Stimulated activated CD4-positive, alpha-beta T cell treated with anti-CD3 and anti-CD28 coated beads, Interleukin-15, amount 100 ng/mL, for 1 hour (primary cell): ENCODE measurements at places on chromosomes 2 and 18.

DNA sequence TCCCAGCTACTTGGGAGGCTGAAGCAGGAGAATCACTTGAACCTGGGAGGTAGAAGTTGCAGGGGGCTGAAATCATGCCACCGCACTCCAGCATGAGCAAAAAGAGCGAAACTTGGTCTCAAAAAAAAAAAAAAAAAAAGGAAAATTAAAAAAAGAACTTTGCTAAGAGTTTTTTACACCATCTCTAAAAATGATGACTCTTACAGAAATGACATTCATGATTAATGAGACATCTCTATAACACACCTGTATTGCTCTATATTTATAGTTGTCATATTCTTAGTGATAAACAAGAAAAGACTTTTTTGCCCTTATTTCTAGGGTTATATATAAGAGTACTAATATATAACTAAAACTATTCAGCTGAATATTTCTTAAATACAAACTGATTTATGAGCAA is 34.4 kb downstream of the ANKRD44 start:
- DNase-seq = no peak

DNA sequence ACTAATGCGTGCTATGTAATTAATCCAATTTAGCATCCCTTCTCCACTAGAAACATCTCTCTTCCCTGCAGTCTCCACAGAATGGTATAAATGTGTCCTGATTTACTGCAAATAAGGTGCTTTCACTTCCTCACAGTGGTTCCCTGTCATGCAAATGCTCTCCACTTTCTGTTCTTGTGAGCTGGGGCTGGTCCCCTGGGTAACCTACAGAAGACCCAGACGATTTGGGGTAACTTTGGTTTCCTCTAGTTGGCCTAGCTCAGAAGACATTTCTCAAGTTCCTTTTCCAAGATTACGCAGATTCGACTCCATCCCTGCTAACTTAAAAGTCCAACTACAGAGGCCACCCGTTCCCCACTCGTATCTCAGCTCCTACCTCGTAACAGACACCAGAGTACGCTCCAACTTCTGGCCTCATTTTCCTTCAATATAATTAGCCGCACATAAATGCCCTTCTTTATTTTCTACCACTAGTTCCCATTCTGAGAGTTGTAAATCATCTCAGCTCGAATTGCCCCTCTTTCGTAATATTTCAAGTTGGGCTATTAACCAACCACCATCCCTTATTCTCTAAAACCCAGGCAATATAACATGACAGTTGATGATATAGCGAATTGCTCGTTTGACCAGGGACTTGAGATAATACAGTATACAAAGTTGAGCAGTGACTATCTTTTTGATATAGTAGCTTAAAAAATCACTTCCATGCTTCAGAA is 28.8 kb upstream of the NEDD4L start:
- DNase-seq = no peak

- DNase-seq = no peak
Observed at GRCh38 chr2:132438691-132439090, 22.1 kb downstream of the GPR39 start.

GRCh38 chr2:165593081-165593480 is 123.6 kb downstream of the CSRNP3 start:
- DNase-seq = no peak

GRCh38 chr2:218894151-218894879 is 13.7 kb downstream of the WNT10A start:
- DNase-seq = no peak

DNA sequence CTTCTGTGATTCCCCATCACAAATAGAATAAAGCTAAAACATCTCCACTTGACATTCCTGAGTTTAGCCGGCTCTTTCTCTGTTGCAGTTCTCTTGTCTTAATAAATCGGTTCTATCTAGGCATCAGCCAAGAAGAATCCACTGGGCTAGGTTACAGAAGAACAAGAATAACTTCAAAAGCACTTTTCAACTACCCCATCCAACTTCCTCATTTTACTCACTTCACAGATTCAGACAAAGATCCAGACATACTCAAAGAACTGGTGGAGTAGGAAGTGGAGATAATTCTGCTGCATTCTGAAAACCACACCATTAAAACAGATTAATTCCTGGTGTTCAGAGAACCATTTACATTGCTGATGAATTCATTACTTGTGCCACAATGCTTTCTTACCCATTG is 9.6 kb upstream of the ALPK2 start:
- no peak for DNase-seq

GRCh38 chr18:26579941-26580618 is 31.7 kb upstream of the KCTD1 start:
- DNase-seq = no peak

DNA sequence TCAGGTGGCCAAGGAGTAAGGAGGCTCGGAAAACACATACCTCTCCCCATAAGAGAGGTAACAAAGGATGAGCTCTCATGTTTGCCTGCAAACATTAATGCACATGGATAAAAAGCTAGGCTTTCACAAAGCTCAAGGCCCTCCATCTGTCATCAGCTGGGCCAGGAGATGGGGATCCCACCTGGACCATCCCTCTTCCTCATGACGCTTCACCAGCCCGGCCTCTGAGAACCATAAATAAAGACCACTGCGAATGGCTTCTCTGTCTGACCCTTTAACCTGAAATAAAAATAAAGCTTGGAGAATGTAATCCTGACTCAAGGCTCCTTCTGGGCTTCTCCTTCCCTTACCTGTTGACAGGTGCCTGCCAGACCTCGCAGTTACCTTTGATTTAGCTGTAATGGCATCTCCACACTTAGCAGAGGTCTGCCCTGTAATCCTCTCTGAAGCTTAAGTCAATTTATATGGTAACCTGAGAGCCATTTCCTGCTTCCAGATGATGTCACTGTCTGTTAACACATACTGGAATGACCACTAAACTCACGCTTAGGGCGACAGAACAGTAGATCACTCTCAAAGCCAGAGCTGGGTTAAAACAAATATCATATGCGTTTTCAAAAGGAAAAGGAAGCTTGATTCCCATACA is 29.3 kb upstream of the FOXI3 start:
- no peak for DNase-seq

GRCh38 chr2:218263817-218264641 is 3.2 kb downstream of the GPBAR1 start:
- DNase-seq = no peak

DNA sequence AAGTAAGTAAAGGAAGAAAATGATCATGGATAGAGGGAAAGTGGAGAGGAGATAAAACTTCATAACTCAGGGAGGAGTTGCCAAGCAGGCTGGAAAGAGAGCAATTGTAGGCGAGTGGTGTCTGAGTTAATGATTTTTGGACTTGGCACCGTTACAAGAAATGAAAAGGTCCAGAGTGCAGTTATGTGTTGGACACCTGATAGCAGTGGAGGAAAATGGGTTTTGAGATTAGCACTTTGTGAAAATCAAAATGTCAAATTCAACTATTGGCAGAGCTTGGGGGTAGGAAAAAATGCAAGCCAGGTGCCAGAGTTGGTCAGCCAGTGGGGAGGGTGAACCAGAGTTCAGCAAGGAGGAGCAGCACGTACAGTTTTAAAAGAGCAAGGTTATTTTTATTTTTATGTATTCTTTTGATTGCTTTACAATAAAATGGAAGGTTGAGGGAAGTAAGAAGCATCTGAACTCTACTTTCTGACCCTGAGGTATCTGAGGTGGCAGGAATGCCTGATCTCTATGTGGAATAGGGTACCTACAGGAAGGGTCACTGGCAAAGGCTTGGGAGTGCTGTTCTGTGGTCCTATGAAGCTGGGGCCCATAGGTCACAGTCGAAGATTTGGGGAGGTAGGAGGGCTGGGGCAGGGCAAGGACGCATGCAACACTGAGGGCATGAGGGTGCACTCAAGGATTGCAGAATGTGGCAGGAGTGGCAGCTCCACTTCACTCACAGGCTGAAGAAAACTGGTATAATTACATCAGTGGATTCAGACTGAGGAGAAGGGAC is 127.5 kb downstream of the CD8B2 start:
- DNase-seq = no peak

DNA sequence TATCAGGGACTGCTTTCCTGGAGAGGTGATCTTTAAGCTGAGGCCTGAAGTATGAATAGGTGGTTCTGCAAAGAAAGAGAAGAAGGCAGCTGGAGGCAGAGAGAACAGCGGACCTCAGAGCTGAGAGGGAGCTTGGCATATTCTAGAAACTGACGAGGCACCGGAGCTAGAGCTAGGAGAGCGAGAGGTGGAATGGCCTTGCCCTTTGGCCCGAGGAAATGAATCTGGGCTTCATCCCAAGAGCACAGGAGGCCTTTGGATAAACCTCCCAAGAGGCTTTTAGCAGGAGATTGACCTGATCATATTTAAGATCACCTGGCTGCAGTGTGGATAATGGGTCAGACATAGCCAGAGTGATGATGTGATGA is 7.9 kb downstream of the DYSF start:
- DNase-seq = no peak

DNA sequence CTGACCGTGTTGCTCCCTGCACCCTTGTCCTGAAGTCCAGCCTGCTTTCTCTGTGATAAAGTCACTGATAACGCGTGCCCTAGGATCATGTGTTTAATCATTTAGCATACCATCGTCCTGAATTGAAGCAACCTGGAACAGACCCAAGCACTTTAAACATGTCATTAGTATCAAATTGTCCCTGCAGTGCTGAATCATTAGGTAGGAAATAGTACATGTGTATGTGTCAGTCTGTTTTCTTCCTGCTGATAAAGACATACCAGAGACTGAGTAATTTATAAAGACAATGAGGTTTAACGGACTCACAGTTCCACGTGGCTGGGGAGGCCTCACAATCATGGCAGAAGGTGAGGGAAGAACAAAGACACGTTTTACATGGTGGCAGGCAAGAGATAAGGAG is 2.8 kb downstream of the ASB18 start:
- no peak for DNase-seq

DNA sequence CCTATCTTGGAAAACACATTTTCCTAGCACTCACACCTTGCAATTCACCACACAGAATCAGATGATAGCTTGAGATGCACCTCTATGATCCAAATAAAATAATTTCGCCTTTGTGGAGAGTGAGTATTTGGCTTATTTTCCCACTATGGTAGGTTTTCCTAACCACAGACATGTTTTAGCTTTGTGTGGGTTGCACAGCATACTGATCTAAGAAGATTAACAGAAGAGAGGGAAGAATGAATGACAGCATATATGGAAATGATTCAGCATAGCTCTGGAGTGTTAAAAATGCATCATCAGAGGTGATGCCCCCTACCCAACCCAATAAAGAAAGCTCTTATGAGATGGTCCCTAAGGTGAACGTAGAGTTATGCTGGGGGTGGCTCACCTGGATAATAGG is 72.5 kb downstream of the GCA start:
- DNase-seq = no peak

- DNase-seq = no peak
Observed at GRCh38 chr2:159164457-159164911, 122.0 kb downstream of the WDSUB1 start.

GRCh38 chr2:119491776-119492525 is 32.3 kb downstream of the SCTR start:
- DNase-seq = no peak

DNA sequence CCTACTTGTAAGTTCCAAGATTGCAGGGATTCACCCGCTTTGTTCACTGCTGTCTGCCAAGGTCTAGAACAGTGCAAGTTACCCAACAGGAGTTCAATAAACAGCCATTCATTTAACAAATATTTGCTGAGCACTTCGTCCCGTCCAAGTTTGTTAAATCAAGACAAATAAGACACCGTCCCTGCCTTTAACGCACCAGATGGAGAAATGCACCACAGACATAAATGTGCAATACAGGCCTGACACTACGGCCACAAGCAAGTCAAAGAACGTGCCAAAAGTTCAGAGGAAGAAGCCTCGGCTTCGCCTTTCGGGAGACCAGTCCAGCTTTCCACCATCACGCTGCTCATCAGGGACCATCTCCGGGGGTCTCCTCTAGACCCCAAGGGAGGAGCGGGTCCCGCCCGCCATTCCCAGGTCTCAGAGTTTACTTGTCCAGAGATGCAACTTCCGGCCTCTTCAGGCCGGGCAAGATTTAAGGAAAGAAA is 429 bp downstream of the C2orf76 start:
- DNase-seq = peak; percentile 10

- DNase-seq = no peak
Observed at GRCh38 chr2:167990062-167990461, 257.3 kb downstream of the STK39 start.

- DNase-seq = peak; percentile 18
Observed at GRCh38 chr2:195533771-195534642, 123.0 kb upstream of the SLC39A10 start.

- no peak for DNase-seq
Observed at GRCh38 chr18:36702401-36703013, 126.3 kb downstream of the TPGS2 start.
